Activated CD4-positive, alpha-beta T cell treated with anti-CD3 and anti-CD28 coated beads, Interleukin-2, Interleukin-4, amounts not matched to agents 100 ng/mL and 50 ng/mL, durations not matched to agents 16 hours and 8 hours (primary cell): ENCODE measurements at places on chromosomes 16 and 17.

GRCh38 chr16:83913245-83913633 is 14.3 kb downstream of the MLYCD start:
- DNase-seq: no peak

DNA sequence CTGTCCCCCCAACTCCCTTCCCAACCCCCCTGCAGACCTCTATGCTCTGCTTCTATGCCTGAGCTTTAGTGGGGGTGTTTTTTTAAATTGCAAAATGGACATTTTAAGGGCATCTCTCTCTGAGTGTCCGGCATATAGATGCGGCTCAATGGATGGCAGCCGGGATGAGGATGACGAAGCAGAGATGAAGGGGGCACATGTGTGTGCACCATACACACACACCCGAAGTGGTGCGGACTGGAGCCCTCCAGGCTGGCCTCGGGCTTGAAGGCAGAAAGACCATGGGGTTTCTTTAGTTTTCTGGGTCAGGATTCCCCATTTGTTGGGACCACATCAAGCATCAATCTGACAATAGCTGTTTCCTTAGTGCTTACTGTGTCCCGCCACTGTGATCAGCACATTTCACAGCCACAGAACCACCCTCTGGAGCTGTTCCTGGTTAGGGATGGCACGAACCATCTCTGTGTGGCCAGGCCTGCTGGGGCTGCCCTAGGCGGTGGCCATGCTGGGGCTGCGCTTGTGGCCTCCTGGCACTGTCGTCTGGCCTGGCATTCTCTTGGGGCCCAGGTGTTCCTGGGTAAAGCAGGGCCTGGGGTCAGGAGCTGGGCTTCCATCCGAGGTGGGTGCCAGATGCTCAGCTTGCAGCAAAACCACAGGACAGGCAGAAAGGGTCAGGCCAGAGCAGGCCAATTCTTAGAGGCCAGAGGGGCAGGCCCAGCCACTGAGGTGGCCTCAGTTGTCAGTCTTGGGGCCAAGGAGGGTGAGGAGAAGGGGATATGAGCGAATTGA is 49.9 kb downstream of the NT5M start:
- DNase-seq: no peak

- no peak for DNase-seq
Observed at GRCh38 chr16:24035127-24035842, 199.5 kb downstream of the PRKCB start.

DNA sequence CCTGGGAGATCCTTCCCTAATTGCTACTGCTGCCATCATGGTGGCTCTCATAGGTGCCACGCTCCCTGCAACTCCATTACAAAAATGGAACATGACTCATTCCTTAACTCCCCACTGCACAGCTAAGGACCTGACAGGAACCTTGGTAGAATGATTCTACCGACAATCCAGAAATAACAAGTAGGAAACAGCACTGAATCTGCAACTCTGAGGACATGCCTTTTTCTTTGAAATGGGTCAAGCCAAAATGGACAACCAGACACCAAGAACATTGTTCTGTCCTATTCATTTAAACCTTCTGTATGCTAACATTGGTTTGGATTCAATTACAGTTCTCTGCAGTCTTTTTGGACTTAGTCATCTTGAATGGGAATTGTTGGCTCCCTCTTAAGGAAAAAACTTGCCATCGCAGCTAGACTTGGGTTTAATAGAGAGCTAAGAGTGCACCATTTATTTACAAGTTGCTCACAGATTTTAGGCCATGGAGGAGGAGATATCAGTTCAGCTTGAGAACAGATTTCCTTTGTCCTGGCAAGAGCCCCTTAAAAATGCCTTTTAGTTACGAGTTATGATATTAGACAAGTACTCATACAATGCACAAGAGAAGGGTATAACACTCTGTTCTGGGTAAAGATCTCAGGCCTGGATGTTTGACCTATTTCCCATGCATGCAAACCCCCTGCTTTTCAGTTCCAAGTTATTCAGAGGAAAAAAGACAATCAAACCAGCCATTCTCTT is 20.9 kb upstream of the NSRP1 start:
- DNase-seq: peak; percentile 16

DNA sequence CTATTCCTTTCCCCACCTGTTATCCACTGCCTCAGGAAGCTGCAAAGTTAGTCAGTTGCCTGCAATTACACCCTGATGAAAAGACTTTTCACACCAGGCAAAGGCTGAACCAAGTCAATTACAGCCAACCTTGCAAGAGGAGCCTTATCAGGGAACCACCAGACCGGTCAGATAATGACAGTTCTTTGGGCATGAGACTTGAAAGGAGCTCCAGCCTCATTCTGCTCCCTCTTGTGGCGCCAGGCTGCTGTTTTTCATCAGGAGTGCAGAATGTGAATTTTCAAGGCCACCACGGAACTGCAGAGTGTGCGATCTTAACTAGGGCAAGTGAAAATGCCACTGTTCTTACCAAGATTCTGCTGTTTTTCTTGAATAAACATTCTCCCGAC is 22.5 kb downstream of the DNAI2 start:
- peak; percentile 50 for DNase-seq

GRCh38 chr16:9384141-9384540 is 292.7 kb downstream of the HAPSTR1 start:
- no peak for DNase-seq

DNA sequence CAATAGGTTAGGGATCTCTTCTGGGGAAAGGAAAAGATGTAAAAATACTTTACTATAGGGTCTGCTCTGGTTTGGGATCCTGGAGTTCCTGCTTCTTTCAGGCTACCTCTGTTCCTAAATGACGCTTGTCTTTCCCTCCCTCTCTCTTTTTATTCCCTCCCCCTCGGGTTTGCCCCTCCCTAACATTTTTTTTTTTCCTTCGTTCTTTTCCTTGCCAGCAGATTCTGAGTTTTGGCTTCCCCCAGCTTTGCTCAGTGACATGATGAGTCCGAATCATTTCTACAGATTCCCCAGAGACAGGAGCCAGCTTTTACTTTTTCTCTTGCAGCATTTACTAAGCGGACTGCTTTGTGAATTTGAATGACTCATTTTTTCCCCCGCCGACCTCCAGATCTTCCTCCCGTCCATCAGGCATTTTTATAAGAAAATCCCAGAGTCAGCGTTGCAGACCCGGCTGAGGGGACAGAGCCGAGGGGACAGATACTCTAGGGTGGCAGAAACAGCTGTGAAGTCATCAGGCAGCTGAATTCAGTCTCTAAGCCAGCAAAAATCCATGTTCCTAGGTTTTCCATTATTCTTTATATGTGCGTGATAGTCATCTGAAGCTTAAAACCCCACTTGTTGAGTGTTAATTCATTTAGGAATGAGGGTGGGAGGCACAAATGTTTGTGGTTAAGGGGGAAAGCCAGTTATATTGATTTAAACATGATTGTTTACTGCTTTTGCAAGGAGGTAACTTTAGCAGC is at the start of gene TMEM100:
TSS of gene TMEM100 (minus strand) at position 123 of the 746 bp plus-strand sequence. CDS start 1,794 bp downstream, outside the sequence.
- DNase-seq: no peak

- DNase-seq: no peak
Observed at GRCh38 chr16:75455677-75456076, 8.8 kb downstream of the TMEM170A start.

- no peak for DNase-seq
Observed at GRCh38 chr16:58409316-58409973, 17.2 kb downstream of the GINS3 start.

- no peak for DNase-seq
Observed at GRCh38 chr16:24135624-24136565, 120.2 kb upstream of the CACNG3 start.

DNA sequence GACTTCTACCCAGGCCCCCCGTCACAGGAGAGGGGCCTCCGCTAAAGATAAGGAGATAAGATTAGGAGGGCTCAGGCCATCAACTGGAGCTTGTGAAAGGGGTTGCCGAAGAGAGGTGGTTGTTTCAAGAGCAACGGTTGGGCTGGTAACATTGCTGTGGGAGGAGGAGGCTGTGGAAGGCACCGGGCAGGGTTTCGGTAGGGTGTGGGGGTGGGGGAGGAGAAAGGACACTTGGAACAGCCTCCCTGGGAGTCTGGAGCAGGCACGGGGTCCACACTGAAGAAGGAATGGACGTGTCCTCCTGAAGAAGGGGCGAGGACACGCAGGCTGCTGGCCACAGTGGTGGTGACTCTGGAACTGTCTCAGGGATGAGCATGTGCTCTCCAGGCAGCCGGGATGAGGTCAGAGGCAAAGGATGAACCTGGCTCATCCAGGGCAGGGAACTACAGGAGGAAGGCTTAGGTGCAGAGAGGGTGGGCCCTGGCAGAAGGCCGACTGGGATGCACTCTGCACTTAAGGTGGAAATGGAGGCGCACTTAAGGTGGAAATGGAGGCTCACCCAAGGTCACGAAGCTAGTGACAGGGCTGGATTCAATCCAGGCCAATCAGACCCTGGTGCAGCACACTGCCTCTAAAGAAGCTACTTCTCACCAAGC is 1.2 kb upstream of the EPX start:
- no peak for DNase-seq

- DNase-seq: no peak
Observed at GRCh38 chr16:50360033-50360778, 8.6 kb downstream of the BRD7 start.

GRCh38 chr17:82281502-82282238 is 8.2 kb upstream of the CSNK1D start:
- DNase-seq: no peak

- peak; percentile 54 for DNase-seq
Observed at GRCh38 chr16:16083421-16084156, 134.2 kb downstream of the ABCC1 start.

GRCh38 chr17:80790021-80790765 is 201.4 kb upstream of the CHMP6 start:
- DNase-seq: peak; percentile 38

DNA sequence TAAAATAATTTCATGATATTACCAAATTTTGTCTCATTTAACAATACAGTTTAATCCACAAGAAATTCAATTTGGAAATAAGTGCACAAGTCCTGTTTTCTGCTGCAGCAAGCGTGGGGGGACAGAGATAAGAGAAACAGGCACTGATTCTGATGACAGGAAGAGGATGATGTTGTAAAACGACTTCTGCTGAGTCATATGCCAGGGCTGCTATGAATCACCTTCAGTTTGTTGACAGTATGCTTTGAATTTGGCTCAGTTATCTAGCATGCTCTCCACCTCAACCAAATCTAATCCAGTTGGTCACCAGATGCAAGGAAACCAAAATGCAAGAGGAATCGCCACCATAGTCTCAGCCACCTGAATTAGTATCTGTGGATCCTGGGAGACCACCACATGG is 244.1 kb upstream of the MON1B start:
- DNase-seq: peak; percentile 68

GRCh38 chr16:68147444-68147843 is 62.3 kb downstream of the NFATC3 start:
- peak; percentile 33 for DNase-seq

DNA sequence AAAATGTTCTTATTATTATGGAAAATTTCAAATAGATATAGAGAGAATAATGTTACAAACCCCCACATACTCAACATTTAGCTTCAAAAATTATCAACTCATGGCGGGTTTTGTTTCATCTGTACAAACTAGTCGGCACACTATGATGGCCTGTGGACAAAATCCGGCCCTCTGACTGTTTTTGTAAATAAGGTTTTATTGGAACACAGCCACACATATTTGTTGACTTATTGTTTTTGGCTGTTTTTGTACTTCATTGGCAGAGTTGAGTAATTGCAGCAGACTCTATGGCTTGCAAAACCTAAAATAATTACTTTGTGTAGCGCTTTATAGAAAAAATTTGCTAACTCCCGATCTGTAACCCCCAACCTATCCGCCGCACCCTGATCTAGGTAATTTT is 41.4 kb upstream of the CLEC18A start:
- no peak for DNase-seq

- DNase-seq: peak; percentile 62
Observed at GRCh38 chr16:4309833-4310266, 6.0 kb upstream of the GLIS2 start.

DNA sequence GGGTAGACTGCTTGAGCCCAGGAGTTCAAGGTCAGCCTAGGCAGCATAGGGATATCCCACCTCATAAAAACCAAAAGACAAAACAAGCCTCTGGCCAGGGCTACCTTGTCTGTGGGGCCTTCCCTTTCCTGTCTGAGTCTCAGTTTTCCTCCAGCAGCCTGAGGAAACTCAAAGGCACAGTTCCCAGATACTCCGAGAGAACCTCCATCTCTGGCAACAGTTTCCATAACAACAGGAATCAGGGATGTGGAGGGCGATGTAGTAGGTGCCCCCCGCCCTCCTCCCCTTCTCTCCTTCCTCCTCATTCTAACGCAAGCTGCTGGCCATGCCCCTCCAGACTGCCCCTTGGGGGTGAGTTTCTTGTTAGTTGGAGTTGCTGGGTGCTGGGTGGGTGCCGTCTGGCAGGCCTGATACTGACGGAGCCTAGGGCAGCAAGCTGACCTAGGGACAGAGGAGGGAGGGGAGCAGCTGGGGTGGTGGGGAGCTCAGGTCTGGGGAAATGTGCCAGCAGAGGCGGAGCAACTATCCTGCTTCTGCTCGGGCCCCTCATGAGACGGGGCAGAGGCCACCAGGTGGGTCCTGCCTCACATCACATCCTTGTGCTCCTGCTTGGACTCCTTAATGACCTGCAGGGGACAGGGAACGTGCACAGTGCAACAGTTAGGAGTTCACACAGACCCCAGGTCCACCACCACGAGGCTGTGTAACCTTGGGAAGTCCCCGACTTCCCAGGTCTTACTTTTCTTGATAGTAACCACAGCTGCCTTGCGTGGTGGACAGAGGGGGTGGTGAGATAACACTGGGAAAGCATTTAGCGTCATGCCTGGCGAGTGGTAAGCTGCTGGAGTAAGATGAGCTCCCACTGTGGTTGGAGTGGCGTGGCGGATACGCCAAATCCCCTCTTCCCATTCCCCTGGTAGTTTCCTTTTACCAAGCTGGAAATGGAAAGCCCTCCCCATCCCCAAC is 7.8 kb upstream of the EFTUD2 start:
- no peak for DNase-seq

- no peak for DNase-seq
Observed at GRCh38 chr16:70726892-70727361, 41.1 kb upstream of the MTSS2 start.

- no peak for DNase-seq
Observed at GRCh38 chr17:45129940-45130680, 2.2 kb downstream of the PLCD3 start.

- DNase-seq: no peak
Observed at GRCh38 chr16:50265716-50266336, 525 bp upstream of the ADCY7 start.
